ENCODE measurements at places on chromosomes 11 and 22.

GRCh38 chr22:20237480-20238440 is 30.4 kb downstream of the RTN4R start:
- no peak for DNase-seq

DNA sequence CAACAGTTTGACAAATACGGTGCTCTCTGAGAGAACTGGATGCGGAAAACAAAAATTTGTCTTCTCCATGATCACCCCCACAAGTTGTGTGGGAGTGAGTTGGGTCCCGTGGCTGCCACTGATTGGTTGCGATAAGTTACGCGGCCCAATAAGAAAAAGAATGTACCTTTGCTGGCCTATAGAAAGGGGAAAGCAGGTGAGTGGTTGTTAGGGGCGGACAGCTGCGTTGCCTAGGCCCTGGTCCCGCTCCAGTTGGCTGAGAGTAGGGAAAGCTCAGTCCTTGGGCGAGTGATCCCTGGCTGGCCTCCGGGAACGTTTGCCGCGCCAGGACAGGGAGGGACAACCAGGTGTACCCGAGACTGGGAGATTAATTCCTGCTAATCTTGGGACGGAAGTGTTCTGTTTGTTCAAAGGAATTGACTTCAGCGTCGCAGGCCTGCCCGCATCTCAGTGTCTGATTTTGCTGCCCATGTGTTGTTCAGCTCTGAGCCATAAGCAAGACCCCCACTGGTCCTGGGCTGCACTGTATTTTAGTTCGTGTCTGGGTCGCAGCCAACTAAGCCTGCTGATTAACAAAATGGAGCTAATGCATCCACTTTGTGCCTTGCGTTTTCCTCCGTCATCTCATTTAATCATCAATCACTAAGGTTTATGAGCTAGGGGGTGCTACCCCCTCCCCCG is 773 bp upstream of the SYVN1 start:
- DNase-seq, result peak; percentile 94

DNA sequence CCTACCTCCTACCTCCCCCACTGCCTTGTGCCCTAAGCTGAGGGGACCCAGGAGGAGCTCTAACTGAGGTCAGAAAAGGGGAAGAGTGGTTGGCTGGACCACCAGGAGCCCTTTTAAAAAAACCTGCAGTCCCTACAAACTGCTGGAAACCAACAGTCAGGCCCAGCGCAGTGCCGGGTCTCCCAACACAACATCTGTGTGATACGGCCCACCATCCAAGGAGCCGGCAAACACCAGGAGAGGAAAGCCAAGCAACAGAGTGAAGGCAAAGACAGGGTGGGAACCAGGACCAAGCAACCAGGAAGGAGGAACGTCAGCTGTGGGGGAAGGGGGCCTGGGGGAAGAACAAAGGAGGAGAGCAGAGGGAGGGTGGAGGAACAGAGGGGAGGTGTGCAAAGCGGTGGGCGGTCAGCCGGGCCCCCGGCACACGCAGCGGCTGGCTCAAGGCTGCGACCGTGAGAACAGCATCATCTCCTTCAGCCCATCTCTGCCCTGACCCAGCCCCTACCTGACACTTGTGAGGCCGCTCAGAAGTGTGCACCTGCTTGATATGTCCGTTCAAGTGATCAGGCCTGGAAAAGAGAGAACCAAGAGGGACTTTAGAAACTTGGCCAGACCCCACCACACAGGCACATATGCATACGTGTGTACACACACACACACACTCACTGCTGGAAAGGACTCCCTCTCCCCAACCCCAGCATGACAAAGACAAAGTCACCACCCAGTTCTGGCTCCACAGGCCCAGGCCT is 3.6 kb downstream of the PATZ1 start:
- no peak for DNase-seq

GRCh38 chr11:63795066-63795465 is 18.2 kb upstream of the SPINDOC start:
- no peak for DNase-seq

- peak; percentile 76 for DNase-seq
Measured at GRCh38 chr22:38870312-38870741, 1.7 kb downstream of the CBX6 start.

DNA sequence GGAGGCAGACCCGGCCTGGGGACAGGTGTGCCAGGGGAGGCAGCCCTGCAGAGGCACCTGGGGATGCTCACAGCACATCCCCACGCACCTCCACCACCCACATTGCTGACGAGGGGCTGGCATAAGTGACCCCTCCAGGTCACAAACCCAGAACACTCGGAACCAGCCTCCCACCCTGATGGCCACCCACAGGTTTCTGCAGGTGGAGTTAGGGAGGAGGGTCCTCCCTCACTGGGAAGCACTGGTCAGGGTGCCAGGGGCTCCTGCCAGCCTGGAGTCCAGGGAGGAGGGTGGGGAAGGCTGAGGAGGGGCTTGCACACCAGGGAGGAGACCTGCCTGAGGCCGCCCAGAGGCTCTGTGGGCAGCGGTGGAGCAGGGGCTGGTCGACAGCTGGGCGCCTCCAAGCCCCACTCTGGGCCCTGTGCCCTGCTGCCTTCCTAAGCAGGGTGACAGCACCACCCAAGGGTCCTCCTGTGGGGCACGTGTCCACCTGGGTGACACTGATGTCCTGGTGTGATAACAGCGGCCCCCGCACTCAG is 51.0 kb upstream of the CARS1 start:
- no peak for DNase-seq

DNA sequence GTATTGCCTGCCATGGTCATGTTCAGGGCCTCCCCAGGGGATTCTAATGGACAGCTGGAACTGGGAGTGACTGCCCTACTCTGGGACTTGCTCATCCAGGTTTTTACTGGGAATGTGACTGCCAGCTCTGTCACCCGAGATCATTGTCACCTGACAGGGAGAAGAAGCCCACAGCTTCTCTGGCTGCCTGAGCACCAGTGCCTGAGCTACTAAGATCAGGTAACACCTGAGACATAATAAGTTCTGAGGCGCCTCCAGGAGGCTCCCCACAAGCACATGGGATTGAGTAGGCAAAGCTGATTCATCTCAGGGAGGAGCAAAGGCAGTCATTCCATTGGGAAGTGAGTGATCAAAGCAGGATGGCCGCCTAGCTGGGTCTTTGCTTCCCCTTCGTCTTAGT is 84.2 kb upstream of the GALNT18 start:
- no peak for DNase-seq

GRCh38 chr11:1565904-1566247 is 6.2 kb downstream of the DUSP8 start:
- no peak for DNase-seq

DNA sequence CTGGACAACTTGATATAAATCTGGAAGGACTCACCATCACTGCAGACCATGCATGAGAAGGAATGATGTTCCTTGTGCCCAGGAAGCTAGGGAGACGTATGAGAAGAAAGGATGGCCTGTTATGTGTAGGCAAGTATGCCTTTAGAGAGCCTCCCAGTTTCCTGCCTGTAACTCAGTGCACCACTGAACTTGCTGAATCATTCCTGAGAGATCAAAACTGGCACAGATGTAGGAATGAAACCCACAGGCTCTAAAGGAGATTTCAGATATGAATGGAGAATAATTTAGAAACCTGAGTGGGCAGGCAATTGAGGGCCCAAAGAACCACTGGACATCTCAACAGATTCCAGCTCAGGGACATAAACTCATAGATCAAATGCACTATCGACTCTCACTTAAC is 38.4 kb upstream of the PRSS23 start:
- no peak for DNase-seq

DNA sequence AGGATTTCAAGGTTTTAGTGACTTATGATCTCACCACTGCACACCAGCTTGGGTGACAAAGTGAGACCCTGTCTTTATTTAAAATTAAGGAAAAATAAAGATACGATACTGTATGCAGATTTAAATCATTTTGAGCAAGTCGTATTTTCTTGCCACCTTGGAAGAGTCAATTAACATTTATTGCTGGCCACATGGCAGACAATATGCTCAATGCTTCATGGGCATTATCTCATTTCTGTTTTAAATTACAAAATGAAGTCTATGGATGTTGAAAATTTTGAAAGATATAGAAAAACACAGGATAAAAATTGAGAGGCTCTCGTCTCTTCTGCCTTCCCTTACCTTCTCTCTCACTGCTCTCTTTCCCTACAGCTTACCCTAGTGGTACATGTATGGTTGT is 349.0 kb upstream of the CCDC90B start:
- no peak for DNase-seq

DNA sequence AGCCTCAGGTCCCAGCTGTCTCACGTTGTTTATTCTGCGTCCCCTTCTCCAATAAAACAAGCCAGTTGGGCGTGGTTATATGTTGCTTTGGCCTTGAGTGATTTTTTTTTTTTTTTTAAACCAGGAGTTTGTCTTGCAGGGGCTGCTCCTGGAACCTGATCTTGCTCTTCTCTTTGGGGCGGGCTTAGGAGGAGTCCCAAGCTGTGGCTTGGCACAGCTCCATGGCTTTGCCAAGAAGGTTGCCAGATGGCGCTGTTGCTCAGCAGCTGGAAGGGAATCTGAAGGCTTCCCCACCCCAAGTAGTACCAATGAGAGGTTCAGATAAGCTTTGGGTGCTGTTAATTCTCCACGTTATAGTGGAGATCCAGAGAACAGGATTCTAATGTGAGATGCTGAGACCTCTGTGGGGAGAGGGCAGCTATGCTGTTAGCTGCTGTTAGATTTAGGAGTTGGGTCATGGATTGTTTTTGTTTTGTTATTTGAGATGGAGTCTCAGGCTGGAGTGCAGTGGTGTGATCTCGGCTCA is 2.0 kb upstream of the FERMT3 start:
- peak; percentile 88 for DNase-seq

- DNase-seq, result no peak
Measured at GRCh38 chr11:47280860-47281259, 10.9 kb downstream of the MADD start.

- DNase-seq, result no peak
Measured at GRCh38 chr11:85854212-85854556, 999 bp upstream of the CCDC83 start.

DNA sequence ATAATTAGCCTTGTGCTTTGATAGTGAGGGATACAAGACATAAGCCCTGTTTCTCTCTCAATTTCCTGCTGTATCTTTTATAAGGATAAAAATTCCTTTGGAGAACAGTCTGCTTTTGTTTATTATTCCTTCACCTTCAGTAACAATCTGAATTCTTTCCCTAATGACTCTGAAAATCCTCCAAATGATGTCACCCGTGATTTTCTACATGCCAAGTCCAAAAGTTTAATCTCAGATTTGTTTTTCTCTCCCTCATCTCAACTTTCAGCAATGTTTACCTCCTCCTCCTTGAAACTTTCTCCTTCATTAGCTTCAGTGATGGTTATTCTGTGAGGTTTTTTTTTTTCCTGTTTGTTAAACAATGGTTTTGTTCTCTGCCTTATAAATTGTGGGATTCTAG is 2.2 kb downstream of the OR51E2 start:
- DNase-seq, result no peak

DNA sequence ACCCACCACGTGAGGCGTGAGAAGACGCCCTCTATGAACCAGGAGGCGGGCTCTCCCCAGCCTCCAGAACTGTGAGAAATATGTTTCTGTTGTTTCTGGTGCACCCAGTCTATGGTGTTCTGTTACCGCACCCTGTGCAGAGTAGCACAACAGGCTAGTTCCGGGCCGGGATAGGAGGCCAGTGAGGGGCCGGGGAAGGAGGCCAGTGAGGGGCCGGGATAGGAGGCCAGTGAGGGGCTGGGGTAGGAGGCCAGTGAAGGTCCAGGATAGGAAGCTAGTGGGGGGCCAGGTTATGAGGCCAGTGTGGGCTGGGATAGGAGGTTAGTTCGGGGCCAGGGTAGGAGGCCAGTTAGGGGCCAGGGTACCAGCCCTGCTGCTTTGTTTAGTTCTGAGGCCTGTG is 204.6 kb downstream of the BARX2 start:
- DNase-seq, result no peak

Data from ACHN (cell line).